H9 (cell line): ENCODE measurements at places on chromosomes 4 and X.

DNA sequence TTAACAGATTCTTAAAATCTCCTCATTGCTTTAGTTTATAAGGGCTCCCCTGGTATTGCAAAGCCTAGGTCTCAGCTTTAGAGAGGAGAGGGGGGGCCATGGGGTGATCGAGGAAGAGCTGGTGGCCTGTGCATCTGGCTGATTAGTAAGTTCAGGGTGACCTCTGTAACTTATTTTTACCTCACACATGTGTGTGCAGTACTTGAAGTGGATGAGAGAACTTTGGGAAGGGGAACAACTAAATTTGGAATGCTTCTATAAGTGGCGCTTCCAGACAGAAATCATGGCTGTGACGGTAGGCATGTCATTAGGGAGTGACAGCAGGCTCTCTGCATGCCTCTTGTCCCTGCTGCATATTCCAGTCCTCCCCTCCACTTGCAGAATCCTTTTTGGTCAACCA is 41.9 kb downstream of the FRAS1 start:
- no peak for DNase-seq

- DNase-seq: no peak
These were observed 695.1 kb upstream of the GALNTL6 start for GRCh38 chr4:171118091-171118490.

- no peak for DNase-seq
These were observed 421.5 kb upstream of the EPHA5 start for GRCh38 chr4:66091786-66092185.

GRCh38 chr4:83318666-83319065 is 16.0 kb downstream of the HPSE start:
- DNase-seq: no peak

GRCh38 chrX:1661048-1661921 is 46.4 kb downstream of the ASMT start:
- peak; percentile 98 for DNase-seq

DNA sequence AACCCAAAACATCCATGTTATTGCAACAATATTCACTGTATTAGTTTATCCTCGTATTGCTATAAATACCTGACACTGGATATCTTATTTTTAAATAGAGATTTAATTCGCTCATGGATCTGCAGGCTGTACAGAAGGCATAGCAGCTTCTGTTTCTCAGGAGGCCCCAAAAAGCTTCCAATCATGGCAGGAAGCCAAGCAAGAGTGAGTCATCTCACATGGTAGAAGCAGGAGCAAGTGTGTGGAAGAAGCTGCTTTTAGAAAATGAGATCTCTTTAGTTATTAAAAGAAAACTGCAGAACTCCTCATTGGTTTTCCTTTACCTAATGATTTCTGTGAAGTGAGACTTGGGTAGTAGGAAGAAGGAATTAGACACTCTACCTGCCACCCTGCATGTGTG is 16.4 kb downstream of the ZNF732 start:
- DNase-seq: no peak

- no peak for DNase-seq
These were observed 34.6 kb upstream of the FGFR3 start for GRCh38 chr4:1758306-1759121.

- no peak for DNase-seq
These were observed 112.0 kb downstream of the SHROOM3 start for GRCh38 chr4:76546759-76547742.

- DNase-seq: no peak
These were observed 25.5 kb upstream of the PRPS1 start for GRCh38 chrX:107602694-107603239.

DNA sequence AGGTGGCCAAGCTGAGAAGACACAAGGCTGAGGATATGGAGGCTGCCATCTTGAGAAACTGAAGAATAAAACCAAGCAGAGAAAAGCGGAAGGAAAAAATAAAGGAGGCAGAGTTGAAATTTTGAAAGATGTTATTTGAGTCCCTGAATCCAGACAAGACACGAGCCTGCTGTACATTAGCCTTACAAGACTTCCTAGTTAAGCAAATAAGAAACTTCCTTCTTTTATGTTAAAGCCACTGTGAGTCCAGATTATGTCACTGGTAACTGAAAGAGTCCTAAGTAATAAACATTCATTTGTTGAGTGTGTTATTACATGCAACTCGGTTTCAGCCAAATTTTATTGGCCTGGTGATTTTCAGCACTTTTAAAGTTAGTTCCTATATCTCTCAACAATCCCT is 30.4 kb downstream of the DRD5 start:
- DNase-seq: no peak

DNA sequence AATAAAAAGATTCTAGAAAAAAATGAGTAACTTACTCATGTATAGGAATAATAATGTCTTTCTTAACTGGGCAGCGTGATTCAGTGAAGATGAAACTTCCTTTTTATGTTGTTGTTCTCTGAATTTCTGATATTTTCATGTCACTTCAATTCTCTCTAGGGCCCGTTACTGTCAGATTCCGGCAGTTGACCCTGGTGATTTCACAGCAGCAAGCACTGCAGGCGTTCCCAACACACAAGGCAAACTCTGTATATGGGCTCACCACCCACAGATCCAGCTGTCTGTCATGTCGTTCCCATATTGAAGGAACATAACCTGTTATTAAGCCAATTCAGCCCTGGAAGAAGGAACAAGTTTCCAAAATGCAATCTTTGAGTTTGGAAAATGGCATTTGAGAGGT is 288.3 kb upstream of the GALNTL6 start:
- no peak for DNase-seq

DNA sequence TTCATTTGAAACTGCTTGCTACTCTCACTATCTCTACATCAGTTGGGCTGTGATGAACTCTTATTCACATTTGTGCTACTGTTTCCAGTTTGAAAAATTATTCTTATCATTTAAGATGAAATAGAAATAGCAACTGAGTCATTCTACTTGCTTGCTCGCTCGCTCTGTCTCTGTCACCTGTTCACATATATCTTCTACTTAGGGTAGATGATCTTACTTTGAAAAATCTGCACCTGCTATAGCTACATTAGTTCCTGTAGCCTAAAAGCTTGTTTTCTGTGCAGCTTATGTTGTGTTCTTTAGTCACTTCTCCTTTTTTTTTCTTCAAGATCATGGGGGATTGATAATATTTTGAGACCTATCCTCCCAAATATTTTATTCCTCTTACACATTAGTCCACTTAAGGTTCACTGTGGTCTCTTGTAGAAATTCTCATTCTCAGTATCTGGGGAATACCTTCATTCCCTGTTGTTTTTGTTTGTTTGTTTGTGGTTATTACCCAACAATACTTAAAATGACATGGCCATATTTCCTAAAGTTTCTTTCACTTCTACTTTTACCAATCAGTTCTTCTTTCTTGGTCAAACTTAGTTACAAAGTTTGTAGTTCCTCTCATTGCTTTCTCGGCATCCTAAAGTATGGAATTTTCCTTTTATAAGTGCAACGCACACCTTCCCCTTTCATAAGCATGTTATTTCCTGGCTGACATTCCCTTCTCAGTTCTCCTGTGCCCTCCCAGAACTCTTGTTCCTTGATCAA is 36.5 kb downstream of the CLCN5 start:
- DNase-seq: no peak

- no peak for DNase-seq
These were observed 153.5 kb downstream of the SLC7A11 start for GRCh38 chr4:138088449-138089208.

DNA sequence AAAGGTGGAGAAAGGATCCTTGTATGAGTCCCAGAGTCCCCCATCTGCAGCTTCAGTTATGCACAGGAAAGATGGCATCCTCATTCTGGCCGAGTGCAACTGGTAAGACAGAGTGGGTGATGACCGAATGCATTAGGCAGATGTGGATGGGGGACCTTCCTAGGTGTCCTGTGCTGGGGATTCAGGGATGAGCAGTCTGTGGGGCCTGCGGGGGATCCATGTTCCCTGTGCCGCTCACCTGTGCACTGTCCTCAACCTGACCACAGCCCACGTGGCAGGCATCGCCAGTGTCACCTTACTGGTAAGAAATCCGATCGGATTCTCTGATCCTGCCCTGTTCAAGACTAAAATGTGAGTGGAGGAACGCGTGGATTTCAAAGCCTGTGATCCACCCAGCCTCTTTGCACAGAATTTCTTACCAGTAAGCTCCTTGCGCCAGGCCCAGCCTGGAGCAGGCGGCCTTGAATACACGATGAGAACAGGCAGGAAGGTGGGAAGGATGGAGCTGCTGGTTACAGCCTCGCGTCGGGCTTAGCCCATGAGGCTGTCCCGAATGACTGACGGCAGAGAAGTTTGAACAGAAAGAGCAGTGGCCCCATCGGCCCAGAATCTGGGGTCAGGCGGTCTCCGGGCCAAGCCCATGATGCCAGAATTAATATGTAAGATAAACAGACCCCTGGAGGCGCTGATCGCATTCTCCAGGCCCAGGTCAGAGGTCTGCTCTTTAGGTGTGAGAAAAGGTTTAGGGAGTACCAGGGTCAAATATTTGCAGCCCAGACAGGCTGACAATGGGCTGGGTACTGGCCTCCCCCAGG is 56.5 kb downstream of the CPZ start:
- DNase-seq: no peak

DNA sequence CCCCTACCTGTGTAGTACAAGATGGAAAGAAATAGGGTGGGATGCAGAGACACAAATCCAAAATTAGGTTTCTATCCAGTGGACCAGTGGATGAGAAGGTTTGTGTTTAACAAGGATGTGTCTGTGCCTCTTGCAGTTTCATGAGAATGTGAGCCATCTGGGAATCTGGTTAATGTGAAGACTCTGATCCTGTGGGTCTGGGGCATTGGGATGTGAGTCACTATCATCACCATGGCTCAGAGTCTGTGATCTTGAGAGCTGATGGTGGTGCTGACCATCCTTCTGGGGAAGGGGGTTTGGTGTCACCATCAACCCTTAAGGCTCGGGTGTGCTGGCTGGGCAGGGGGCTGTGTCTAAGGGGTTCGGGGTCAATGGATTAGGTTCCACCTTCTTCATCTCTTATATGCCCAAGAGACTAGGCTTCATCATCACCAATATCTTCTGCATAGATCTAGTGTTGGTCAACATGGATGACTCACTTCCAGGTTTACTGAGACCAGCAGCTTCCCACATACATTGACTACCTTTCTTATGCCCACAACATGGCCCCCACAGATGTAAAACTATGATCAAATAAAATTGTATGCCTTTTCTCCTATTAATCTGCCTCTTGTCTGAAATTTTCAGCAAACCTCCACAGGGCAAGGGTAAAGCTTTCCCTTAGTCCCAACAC is 65.7 kb upstream of the MID1 start:
- no peak for DNase-seq

DNA sequence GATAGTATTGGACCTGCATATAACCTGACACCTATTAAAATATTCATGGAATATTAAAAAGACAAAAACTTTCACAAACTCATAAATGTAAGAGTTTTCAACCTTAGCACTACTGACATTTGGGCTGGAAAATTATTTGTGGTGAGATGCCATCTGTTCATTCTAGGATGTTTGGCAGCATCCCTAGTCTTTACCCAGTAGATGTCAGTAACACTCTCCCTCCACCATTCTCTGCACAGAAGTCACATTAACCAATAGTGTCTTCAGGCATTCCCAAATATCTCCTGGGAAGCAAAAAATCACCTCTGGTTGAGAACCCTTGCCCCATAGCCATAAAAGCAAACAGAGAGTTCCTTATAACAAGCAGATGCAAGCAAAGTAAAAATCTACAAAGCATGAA is 41.4 kb upstream of the NDST4 start:
- no peak for DNase-seq

- DNase-seq: no peak
These were observed 150.3 kb upstream of the FAM9B start for GRCh38 chrX:9184211-9184610.

GRCh38 chr4:83065266-83065665 is 30.3 kb downstream of the COPS4 start:
- no peak for DNase-seq

- DNase-seq: no peak
These were observed 47.9 kb upstream of the RGN start for GRCh38 chrX:47030339-47030738.

DNA sequence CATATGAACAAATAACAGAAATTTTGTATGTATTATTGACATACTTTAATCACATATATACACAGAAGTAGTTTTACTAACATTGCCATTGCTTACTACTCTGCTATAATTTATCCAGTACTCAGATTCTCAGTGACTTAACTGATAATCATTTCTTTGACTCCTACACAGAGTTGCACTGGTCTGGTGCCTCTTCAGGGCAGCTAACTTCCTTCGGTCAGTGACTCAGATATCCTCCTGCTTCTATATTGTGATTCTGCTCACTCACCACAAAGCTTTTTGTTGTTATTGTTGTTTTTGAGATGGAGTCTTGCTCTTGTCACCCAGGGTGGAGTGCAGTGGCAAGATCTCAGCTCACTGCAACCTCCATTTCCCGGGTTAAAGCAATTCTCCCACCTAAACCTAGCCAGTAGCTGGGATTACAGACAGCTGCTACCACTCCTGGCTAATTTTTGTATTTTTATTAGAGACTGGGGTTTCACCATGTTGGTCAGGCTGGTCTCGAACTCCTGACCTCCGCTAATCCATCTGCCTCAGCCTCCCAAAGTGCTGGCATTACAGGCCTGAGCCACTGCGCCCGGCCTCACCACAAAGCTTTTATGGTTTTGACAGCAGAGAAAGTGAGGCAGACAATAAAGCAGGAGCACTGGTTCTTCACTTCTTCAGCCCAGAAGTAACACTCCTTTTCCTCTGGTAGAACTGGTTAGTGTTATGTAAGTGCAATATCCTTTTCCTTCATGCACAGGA is 499.3 kb downstream of the EPHA5 start:
- no peak for DNase-seq

- DNase-seq: no peak
These were observed 109.3 kb upstream of the KLHL13 start for GRCh38 chrX:118225711-118226428.

DNA sequence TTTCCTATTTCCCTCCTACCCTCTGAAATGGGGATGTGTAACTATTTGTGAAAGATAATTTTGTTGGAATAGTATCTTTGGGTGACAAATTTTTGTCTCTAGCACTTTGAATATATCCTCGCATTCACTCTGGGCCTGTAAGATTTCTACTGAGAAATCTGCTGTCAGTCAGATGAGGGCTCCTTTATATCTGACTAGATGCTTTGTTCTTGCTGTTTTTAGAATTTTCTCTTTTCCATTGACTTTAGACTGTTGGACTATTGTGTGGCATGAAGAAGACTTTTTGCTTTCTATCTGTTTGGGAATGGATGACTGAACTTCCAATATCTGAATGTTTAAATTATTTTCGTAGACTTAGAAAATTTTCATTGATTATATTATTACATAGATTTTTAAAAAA is 54.2 kb upstream of the GRID2 start:
- DNase-seq: no peak

GRCh38 chrX:149992918-149993317 is 54.6 kb upstream of the EOLA2 start:
- no peak for DNase-seq

GRCh38 chr4:61292322-61292721 is 92.2 kb downstream of the ADGRL3 start:
- DNase-seq: no peak

- DNase-seq: no peak
These were observed 66.1 kb upstream of the CLNK start for GRCh38 chr4:10750714-10751113.

- no peak for DNase-seq
These were observed 12.2 kb upstream of the FMR1 start for GRCh38 chrX:147899379-147900114.

GRCh38 chr4:115234405-115235093 is 121.1 kb upstream of the NDST4 start:
- peak; percentile 25 for DNase-seq

GRCh38 chrX:96682516-96682915 is 2.1 kb upstream of the DIAPH2 start:
- DNase-seq: no peak

GRCh38 chr4:41077628-41078027 is 136.7 kb downstream of the APBB2 start:
- DNase-seq: no peak
